CD8-positive, alpha-beta memory T cell (primary cell): ENCODE measurements at places on chromosomes 4 and X.

GRCh38 chrX:44099366-44099765 lies 126.2 kb upstream of the NDP start:
- DNase-seq: no peak

DNA sequence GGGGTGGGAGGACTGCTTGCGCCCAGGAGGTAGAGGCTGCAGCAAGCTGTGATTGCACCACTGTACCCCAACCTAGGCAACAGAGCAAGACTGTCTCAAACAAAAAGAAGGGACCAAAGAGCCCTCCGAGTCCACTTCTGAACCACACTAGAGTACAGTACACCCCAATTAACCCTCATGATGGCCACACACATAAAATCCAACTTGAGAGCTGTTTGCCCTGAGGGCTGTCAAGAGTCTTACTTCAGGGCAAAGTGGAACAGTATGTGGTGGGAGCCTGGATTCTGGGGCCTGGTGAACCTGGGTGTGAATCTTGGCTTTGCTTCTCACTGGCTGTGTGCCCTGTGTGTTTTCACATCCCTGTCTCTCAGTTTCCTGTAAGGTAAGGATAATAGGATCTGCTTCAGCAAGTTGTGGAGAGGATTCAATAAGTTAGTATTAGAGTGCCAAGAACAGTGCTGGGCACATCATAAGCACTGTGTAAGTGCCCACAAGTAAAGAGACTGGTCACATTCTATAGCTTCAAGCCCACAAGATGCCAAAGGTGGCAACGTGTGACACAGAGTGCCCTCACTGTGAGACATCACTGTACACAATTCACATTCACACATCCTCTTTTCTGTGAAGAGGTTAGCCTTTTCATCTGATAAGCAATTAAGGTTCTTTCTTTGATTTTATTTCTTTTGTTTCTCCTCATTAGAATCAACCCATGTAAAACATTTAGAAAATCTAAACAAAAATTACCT lies 52.1 kb downstream of the LEF1 start:
- no peak for DNase-seq

DNA sequence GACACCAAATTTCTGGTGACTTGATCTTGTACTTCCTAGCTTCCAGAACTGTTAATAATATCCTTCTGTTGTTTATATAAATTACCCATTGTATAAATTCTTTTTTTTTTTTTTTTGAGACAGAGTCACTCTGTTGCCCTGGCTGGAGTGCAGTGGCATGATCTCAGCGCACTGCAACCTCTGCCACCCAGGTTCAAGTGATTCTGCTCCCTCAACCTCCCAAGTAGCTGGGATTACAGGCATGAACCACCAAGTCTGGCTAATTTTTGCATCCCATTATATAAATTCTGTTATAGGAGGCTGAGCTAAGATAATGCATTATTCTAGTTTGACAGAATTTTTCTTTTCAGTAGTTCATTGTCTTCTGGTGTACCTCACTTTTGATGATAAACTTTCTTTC lies 157.0 kb upstream of the DDIT4L start:
- DNase-seq: no peak

DNA sequence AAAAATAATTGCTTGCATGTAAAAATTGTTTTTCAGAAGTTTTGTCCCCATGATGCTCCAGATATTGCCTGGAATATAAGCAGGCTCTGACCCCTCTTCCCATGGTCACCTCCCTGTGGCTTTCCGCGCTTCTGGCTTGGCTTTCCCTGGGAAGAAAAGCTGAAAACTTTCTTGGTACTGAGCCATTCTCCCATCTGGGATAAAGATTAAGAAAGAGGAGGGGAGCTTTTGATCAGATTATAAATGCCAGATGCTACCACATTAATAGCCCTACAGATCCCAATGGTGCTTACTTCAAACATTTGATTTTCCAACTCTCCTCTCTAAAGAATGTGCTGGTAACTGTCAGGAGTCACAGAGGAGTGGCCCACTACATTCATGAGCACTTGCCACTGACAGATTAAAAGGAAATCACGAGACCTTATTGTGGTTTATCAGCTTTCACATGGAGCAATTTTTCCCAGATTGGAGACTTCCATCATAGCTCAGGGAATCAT lies 54.4 kb upstream of the GAB1 start:
- DNase-seq: no peak

DNA sequence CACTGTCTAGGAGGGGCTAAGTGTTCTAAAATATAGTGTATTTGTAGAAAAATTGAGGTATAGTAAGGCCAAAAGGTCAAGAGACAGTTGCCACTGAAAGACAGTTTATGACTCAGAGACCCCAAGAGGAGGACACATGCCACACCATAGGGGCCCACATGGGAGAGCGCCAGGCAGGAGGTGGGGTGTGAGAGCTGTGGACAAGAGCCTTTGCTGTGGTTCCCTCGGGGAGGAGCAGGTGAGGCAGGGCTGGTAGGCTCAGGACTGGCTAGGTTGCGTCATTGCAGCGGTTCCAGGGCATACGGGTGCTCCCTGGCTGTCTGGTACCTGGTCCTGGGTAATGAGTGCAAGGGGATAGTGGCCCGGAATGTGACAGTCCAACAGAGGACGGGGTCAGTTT lies 37.6 kb downstream of the CCNQ start:
- no peak for DNase-seq

DNA sequence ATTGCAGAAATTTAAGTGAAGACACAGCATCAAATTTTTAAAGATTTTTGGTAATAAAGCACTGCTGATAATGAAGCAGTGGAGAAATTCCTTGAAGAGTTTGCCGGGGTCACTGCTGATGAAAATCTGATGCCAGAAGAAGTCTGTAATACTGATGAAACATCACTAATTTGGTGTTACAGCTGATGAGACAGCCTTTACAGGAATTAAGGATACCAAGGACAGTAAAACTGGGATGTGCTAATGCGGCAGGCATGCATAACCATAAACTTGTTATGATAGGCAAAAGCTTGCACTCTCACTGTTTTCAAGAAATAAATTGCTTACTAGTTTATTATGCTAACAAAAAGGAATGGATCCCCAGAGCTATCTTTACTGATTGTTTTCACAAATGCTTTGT lies 52.9 kb upstream of the VEGFC start:
- no peak for DNase-seq

DNA sequence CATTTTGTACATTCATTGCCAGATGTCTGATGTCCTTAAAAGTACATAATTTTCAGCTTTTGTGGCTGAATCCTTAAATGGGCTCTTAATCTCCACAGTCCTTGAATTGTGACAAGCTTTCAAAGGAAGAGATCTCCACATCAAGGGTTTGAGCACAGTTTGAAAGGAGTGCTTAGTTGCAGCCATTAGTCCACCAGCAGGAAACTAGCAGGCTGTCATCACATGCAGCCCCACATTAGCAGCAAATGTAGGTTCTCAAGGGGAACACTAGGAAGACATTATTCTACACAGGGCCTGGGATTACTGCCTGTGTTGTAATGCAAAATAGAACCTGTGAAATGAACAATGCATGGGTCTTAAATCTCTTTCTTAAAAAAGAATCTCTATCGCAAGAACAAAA lies 173.2 kb downstream of the CBLL2 start:
- DNase-seq: no peak

DNA sequence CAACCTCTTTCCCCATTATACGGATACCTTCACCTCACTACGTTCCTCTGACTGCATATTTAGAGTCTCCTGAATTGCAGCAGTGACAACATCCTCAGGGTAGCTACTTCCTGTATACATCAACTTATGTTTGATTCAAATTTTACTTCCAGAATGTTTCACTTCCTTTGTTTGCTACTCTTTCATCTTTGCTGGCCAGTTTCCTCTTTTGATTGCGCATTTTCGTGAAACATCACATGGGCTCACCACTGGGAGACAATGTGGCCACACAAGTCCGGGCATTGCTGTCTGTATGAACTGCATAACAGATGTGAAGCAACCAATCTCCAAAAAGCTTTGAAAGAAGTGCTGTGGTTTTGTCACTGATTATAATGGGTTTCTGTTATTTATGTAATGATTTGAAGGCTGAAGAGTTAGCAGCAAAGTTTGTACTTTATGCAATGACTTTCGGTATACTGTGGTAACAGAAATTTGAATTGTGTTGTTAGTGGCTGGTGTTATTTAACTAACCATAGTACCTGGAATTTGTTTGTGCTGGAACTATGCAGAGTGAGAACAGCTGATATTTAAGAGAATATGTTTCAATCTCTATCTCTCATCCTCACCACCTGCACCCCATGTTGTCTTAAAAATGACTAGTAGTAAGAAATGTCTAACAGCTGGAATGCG lies 7.4 kb downstream of the SNCA start:
- no peak for DNase-seq

- DNase-seq: no peak
Measured at GRCh38 chrX:41142130-41142910, 57.1 kb downstream of the USP9X start.

DNA sequence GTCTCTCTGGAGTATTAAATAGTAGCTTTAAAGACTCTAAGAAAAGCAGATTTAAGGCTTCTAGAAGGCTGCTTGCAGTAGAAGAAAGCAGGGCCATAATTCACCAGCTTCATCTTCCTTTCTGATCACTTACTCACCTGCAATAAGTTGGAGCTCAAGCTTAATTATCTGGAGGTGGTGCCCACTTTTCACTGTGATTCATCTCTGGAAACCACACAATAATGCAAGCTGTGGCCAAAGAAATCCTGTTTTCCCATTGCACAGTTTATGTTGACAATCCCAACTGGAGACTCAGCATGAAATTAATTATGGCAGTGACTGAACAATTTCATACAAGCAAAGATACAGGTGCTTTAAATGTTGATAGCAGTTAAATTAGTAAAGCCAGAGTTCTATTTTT lies 14.7 kb downstream of the CWH43 start:
- no peak for DNase-seq

DNA sequence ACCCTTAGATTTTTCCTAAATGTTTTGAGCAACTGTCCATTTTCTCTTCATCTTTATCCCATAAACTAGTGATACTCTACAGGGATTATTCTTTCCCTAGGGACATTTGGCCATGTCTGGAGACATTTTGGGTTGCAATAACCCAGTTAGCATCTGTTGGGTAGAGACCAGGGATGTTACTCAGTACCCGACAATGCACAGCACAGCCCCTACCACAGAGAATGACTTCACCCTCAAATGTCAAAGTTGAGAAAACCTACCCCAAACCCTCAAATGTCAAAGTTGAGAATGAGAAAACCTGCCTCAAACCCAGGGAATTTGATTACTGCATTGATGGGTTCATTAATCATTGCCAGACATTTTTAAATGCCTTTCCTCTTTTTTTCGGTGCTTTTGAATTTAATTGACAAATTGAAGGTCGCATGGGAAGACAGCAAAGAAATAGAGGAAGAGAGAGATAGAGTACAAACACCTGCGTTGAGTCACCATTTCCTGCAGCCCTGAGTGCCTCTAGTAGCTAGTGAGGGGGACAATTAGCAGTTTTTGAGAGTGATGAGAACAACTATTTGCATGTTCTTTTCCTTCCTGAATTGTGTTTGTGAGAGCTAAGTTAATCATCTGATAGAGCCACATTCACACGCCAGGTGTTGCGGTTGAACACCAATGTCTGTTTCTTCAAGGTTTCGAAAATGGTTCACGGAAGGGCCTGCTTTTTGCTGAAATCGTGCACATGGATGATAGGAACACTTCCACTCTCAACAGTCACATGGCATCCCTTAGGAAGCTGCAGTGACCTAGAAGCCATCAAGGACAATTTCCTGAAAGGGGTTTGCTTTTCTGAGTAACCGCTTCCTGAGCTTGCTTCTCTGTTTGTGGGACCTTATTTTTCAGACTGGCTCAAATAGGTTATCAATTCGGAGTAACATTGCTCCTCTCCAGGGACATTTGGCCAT lies 203.9 kb upstream of the VCX3A start:
- no peak for DNase-seq

- DNase-seq: no peak
Measured at GRCh38 chr4:48262926-48263325, 6.7 kb downstream of the TEC start.

- no peak for DNase-seq
Measured at GRCh38 chrX:48972220-48973164, 848 bp upstream of the KCND1 start.

DNA sequence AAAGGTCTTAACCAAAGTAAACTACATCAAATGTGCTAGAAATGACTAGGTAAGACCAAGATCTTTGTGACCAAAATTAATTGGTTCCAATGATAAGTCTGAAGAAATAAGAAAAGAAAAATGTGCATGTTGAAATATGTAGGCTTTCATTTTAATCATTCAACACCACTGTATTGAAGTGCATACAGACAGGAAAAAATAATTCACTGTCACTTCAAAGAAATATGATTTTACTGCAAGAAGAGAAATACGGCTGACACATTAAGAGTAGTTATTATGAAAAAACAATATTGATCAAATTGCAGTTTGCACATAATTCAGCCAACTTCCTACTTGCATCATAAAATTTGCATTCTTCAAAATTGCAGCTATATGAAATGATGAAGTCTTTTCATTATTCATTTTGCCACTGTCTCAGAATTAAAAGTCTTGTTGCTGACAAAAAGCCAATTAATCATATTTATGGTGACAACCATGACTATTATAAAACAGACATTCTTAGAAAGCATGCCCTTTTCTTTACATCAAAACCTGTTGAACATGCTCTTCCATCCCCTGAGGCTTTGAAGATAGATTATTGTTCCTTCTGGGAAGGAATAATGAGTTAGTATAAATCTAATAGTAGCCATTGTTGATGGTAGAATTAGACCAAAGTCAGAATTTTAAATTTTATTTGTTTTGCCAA lies 405.9 kb upstream of the MAD2L1 start:
- no peak for DNase-seq

DNA sequence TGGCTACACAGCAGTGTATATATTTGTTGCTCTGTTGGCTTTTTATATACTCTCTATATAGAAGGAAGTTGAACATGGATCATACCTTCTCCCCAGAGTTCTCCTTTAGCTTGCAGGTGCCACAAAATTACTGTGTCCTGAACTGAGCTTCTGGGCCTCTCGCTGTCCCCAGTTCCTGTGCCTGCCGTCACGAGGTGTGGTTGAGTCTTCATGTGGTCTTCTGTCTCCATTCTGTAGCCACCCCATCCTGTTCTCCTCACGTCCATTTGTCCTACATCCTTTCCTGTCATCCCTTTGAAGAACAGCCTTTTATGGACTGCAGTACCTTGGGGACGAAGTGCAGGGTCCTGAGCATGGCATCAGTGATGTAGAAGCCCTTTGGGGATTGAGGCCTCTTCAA lies 14.5 kb downstream of the TMEM131L start:
- no peak for DNase-seq

DNA sequence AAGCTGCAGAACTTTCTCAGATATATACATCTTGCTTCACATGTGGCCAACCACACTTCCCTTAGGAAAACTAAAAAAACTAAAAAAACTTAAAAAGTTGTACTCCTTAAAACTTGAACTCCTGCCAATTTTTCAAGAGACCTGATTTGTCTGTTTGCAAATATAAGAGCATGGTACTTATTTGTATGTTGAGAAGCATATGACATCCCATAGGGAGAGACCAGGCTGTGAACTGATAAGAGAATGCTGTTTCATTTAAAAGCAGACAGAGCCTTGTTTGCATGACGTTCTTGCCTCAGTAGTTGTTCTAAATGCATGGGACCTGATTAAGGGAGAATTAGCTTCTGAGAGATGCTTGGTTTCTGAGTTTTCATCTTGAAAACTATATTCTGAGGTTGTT lies 169.9 kb downstream of the GPC3 start:
- DNase-seq: no peak
